Stimulated activated CD8-positive, alpha-beta memory T cell treated with anti-CD3 and anti-CD28 coated beads, Interleukin-4, amount 100 ng/mL, for 4 hours (primary cell): ENCODE measurements at places on chromosomes 11 and 22.

GRCh38 chr11:66076561-66076960, 6.5 kb downstream of the PACS1 start:
- DNase-seq = no peak

DNA sequence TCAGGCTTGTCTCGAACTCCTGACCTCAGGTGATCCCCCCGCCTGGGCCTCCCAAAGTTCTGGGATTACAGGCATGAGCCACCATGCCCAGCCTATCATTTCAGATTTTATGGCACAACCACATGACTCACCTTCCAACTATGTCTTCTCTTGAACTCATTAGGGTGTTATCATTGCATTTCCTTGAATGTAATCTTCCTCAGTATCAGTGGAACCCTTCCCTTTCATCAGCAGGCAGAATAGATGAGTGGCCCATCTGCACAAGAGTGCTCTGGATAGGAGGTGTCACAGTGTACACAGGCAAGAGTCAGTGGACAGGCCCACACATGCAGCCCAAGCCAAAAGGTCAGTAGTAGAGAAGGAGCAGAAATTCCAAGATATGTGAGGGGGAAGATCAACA, 29.1 kb upstream of the AQP11 start:
- DNase-seq = no peak

DNA sequence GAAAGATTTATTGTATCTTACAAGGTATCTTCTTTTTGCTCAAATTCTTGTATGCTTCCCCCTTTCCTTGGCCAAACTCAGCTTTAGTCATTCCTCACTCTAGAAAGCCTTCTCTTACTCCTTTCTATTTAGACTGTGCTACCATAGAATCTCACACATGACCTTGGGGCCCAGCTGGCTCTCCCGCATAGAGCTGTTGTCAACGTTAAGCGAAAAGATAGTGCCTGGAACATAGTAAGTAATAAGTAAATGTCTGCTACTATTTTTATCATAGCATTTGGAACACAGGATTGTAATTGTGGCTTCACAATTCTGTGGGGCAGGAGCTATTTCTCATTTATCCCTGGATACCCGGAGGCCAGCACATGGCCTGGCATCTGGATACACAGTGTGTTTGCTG, 38.9 kb upstream of the OR4B1 start:
- no peak for DNase-seq

DNA sequence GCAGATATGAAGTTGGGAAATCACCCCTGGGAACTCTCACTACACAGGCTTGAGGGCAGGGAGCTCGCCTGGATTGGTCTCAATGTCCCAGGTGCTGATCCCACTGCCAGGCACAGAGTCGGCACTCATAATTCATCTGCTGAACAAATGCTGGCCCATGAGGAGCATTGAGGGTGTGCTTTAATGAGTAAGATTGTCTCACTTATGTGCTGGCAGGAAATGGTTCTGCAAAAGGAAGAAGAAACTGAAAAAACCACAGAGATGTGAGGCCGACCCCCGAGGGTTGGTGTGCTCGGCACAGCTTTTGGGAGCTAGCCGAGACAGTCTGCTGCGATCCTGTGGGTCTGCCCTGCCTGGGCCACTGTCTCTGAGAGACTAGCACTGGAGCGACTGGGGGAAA, 9.4 kb downstream of the PLAAT2 start:
- no peak for DNase-seq

GRCh38 chr22:27107386-27107785, 450.0 kb downstream of the MIAT start:
- DNase-seq = no peak

- no peak for DNase-seq
These were observed 77.1 kb upstream of the IGLL5 start for GRCh38 chr22:22810471-22810870.

- no peak for DNase-seq
These were observed 124.5 kb downstream of the METTL15 start for GRCh38 chr11:28232649-28233048.

DNA sequence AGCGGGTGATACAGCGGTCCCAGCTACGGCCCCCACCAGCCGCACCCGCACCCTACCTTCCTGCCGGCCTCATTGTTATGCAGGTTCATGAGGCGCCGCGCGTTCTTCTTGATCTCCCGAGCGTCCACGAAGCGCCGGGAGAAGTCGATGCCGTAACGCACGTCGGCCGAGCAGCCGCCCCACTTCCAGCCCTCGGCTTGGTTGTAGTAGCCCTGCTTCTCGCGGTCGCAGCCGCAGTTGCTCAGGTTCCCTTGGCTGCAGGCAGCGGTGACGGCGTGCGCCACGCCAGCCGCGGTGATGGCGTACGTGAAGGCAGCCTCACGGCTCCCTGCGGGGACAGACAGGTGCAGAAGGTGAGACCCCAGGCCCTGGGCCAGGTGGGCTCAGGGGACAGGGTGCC, 45.9 kb downstream of the WNT7B start:
- no peak for DNase-seq

- DNase-seq = no peak
These were observed 138.9 kb downstream of the LUZP2 start for GRCh38 chr11:24635588-24636290.

DNA sequence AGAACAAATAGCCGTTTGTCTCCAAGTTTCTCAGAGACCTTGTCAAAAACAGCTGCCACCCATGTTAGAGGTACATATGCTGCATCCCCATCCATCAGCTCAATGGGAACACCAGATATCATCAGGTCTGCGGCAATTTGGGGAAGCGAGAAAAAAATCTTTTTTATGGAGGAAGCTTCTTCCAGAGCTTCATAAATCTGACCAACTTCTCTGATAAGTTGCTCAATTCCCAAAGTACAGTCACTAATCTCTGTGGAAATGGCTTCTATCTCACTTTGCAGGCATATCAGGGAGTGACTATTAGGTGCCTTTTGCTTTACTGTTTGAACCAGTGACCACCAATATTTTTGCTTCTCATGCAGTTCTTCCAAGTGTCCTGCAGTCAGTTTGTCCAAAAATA, 34.3 kb upstream of the MRPL17 start:
- DNase-seq = no peak

GRCh38 chr11:130477586-130478203, 29.2 kb downstream of the ADAMTS15 start:
- DNase-seq = no peak

GRCh38 chr22:49929211-49929979, 11.0 kb downstream of the CRELD2 start:
- peak; percentile 60 for DNase-seq

- DNase-seq = no peak
These were observed 1.7 kb upstream of the GAB2 start for GRCh38 chr11:78419327-78419726.

DNA sequence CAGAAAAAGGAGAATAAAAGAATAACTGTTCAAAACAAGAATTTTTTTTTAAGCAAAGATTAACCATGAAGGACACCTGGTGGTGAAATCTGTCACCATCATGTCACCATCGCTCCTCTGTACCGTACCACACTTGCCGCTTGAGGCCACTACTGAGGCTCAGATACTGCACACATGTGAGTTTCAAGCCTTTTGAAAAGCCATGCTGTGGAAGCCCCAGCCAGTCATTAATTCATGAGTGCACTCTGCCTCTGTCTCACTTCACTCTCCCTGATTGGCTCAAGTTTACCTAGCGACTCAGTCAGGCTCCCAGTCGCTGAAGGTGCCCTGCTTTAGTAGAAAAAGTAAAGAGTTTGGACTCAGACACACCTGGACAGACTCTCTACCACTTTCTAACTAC, 6.6 kb upstream of the MS4A12 start:
- DNase-seq = no peak

GRCh38 chr11:95485115-95485900, 254.3 kb upstream of the SESN3 start:
- no peak for DNase-seq

- no peak for DNase-seq
These were observed 253.2 kb downstream of the TBC1D22A start for GRCh38 chr22:47015589-47016178.

DNA sequence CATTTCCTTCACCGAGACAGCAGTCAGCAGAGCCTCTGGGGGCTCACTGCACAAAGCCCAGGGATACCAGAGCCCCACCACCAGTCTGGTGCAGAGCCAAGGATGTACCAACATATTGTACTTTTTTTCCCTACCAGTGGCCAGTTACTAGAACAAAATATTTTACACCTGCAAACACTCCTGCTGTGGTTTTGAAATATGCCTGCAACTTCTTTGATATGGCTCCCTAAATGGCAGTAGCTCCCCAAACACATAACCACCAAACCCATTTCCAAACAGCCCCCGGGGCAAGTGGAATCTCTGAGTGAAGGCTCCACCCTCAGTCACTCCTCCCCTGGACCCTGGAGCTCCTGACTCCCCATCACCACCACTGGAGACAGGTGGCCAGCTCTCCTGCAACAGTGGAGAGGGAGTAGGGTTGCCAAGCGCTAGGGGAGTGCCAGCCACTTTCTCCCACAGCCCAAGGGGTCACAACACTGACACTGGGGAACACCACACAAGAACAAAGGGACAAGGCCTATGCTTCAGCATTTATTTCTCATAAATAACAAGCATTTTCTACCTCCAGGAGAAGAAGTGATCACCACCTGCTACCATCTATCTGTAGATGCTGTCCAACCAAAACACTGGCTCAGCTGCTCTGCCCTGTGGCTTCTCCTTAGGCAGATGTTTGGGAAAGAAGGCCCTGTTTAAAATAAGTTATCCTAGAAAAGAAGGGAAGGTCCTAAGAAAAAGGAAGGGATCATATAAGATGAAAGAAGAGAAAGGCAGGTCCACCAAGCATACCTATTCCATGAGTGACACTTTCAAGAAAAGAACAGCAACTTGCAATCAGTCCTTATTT, 15.1 kb downstream of the DGCR2 start:
- no peak for DNase-seq

GRCh38 chr11:84264066-84264465, 977.9 kb upstream of the CCDC90B start:
- no peak for DNase-seq

- no peak for DNase-seq
These were observed 111.0 kb downstream of the RAB38 start for GRCh38 chr11:88064097-88064705.

DNA sequence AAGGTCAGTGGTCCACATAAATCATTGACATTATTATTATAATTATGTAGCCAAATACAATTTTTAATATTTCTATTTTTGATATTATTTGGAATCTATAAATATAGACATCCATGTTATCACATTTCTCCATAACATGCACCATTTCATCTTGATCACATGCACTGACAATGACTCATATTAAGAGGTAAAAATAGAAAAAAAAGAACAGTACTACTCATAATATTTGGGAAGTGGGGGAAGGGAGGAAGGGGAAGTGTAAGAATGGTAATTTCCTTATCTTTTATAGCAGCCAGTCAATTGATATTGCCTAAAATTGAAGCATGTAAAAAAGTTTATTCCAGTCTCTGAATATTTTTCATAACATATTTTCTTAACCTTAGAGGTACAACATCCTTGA, 72.3 kb downstream of the ADM start:
- DNase-seq = no peak

DNA sequence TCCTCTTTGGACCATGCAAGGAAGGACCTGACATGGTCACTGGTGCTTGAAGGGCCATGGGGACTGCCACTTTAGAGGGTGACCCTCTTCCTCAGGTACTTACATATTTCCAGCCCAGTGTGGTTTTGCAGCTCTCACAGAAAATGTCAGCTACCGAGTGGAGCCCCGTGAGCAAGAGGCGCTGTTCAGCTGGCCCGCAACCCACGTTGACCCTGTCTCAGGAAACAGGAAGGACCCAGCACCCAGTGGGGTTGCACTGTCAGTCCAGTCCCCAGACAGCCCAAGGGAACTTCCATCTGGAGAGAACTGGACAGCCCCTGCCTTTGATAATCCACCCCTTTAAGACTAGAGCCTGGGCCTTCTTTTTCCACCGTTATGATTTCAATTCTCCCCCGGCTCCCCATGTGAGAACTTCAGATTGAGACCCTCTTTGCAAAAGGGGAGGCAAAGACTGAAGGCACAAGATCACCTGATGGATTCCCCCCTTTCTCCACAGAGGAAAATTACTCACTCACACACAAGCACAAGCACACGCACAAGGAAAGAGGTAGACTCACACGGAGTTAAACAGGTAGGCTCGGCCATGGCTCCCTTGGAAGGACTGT, 3.4 kb downstream of the YPEL4 start:
- DNase-seq = no peak

GRCh38 chr11:111777094-111778046, 11.2 kb upstream of the PPP2R1B start:
- no peak for DNase-seq

- DNase-seq = no peak
These were observed 62.0 kb upstream of the THY1 start for GRCh38 chr11:119484741-119485605.

- no peak for DNase-seq
These were observed 87.8 kb upstream of the PHOX2A start for GRCh38 chr11:72331761-72332160.

- no peak for DNase-seq
These were observed 50.5 kb downstream of the BDNF start for GRCh38 chr11:27649800-27650199.

DNA sequence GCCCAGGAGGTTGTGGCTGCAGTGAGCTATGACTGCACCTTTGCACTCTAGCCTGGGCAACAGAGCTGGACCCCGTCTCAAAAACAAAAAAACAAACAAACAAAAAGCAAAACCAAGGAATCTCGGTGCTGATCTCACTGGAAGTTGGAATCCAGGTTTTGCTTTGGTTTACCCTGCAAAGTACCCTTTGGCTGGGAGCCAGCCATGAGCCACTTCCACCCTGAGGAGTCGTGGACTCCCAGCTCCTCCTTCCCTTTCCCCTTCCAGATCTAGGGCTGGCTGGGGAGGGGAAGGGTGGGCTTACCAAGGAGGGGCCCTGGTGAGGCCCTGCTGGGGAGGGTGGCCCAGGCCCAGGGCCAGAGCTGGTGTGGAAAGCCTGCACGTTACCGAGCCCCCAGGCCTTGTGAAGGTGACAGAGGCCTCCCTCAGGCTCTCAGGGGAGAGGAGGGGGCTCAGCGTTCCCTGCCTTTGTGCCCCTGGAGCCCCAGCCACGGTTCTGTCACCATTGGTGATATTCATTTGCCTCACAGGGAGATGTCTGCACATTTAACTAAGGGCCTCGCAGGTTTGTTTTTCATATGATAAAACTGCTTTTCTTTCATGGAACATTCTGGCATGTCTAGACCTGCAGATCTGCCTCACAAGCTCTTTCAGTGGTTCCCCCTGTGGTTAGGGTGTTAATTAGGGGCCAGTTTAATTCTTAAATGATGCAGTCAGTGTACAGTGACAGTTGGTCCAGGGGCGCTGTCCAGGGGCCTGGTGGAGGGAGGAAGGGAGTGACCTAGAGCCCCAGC, 29.0 kb downstream of the FBLN1 start:
- DNase-seq = no peak

GRCh38 chr11:28529046-28529445, 420.9 kb downstream of the METTL15 start:
- DNase-seq = no peak

GRCh38 chr22:28268850-28269249, 349.8 kb upstream of the PITPNB start:
- no peak for DNase-seq
